HS-5 (cell line): ENCODE measurements at places on chromosomes 1 and 21.

GRCh38 chr1:67803380-67804279 is 29.6 kb downstream of the GNG12 start:
- DNase-seq, result no peak

DNA sequence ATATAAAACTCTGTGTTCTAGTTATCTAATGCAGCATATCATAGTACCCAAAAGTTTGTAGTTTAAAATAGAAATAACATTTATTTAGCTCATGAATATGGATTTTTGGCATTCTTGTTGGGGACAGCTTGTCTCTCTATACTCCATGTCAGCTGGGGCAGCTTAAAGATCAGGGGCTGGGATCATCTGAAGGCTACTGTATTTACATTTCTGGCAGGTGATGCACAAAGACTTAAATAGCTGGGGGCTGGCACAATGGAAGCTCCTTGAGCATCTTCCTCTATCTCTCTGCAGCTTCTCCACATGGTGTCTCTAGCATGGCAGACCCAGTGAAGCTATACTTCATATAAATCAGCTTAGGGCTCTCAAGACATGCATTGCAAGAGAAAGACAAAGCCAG is 55.6 kb upstream of the DAB1 start:
- DNase-seq, result no peak

GRCh38 chr1:91278754-91279153 is 125.9 kb downstream of the HFM1 start:
- DNase-seq, result no peak

GRCh38 chr1:206719169-206719839 is 34.6 kb downstream of the MAPKAPK2 start:
- DNase-seq, result no peak

GRCh38 chr1:61353797-61354406 is 271.5 kb downstream of the NFIA start:
- no peak for DNase-seq
